A549 treated with RU486 at 1 μM for 4 hours (cell line): ENCODE measurements at places on chromosomes 3 and 15. TPM values are rescaled to one million over a fixed set of nuclear protein-coding genes. Genes with fewer than 3 reads are reported as not detected.

CRBN gene
- 25.9 to 30.4 TPM (median 26.9 TPM) in 5 replicates for total RNA-seq

ZNF621 gene
- total RNA-seq: 5.2 to 7.9 TPM (median 6.5 TPM) in 5 replicates

MYO5A gene
- total RNA-seq: 21.8 to 30.6 TPM (median 25.6 TPM) in 5 replicates

RNF13 gene
- total RNA-seq: 26.8 to 64.1 TPM (median 40.2 TPM) in 5 replicates

CIDEC gene
- 5.4 to 9.2 TPM (median 6.6 TPM) in 5 replicates for total RNA-seq

ASTE1 gene
- 4.4 to 5.3 TPM (median 4.5 TPM) in 5 replicates for total RNA-seq

WDR49 gene
- total RNA-seq: not detected in 5 replicates

GNAT1 gene
- total RNA-seq: not detected in 5 replicates

KIAA1143 gene
- 12.9 to 19.6 TPM (median 14.7 TPM) in 5 replicates for total RNA-seq

FGF12 gene
- total RNA-seq: 0.37 to 0.94 TPM (median 0.73 TPM) in 5 replicates
